ENCODE measurements at places on chromosomes 6 and 20. TPM values are rescaled to one million over a fixed set of nuclear protein-coding genes. Genes with fewer than 3 reads are reported as not detected.

DNA sequence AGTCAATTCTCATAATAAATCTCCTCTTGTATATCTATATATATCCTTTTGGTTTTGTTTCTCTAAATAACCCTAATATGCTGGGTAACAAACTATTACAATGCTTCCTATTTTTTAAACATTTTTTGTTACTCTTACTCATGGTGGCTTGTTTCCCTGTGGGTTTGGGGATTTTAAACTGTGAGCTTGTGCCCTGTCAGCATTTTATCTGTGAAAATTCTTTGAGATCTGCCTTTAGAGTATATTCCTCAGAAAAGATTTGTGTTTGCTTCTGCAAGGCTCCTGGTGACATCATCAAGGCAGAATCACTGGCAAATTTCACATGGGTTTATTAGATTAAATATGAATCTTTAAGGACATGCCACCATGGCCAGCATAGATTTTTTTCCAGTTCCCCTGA, 273.6 kb downstream of the LRFN2 start:
- no peak for DNase-seq
- H3K36me3 ChIP-seq = no peaks in the 10 kb centered on the region
- H3K27me3 ChIP-seq = peaks cover 29% of the 10 kb centered on the region

GRCh38 chr6:127486934-127487333, 27.7 kb upstream of the KIAA0408 start:
- H3K36me3 ChIP-seq = no peaks in the 10 kb centered on the region
- no peaks in the 10 kb centered on the region for H3K27me3 ChIP-seq
- H3K27ac ChIP-seq = no peak overlapping the region

DNA sequence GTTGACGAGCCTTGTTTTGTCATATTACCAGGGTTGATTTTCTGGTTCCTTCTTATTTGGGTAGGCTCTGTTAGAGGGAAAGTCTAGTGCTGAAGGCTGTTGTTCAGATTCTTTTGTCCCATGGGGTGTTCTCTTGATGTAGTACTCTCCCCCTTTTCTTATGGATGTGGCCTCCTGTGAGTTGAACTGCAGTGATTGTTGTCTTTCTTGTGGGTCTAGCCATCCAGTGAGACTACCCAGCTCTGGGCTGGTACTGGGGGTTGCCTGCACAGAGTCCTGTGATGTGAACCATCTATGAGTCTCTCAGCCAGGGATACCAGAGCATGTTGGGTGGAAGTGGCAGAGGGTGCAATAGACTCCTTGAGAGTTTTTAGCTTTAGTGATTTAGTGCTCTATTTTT, 680.6 kb downstream of the RFPL4B start:
- H3K36me3 ChIP-seq = no peaks in the 10 kb centered on the region
- H3K4me1 ChIP-seq = no peaks in the 10 kb centered on the region
- DNase-seq = no peak
- no peak overlapping the region for H3K4me3 ChIP-seq

GRCh38 chr6:26299286-26300042, 65.5 kb upstream of the BTN3A2 start:
- H3K4me1 ChIP-seq = peaks cover 32% of the 10 kb centered on the region
- H3K4me3 ChIP-seq = no peak overlapping the region
- no peaks in the 10 kb centered on the region for H3K27me3 ChIP-seq

- peak; percentile 47 for DNase-seq
- H3K36me3 ChIP-seq = no peaks in the 10 kb centered on the region
- H3K4me3 ChIP-seq = no peak overlapping the region
- no peaks in the 10 kb centered on the region for H3K4me1 ChIP-seq
- H3K27me3 ChIP-seq = no peaks in the 10 kb centered on the region
- no peak overlapping the region for H3K27ac ChIP-seq
Measured at GRCh38 chr6:120378582-120379220, 955.6 kb downstream of the TBC1D32 start.

DNA sequence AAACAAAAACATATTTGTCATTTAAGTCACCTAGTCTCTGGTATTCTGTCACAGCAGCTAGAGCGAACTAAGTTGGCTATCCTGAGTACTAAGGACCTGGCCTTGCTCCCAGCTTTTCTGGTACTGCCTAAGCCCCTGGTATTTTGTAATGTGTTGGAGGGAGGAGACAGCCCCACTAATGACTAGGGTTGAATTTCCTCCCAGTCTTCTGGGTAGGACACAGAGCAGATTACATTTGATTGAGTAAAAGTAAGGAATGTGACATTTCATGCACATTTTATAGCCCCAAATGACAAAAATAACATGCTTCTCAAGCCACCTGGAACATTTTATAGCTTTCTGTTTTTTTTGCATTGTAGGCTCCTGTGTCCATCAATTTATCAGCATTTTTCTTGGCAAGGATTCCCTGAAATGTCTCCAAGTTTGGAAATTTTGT, 47.9 kb upstream of the DDR1 start:
- no peaks in the 10 kb centered on the region for H3K27me3 ChIP-seq
- DNase-seq = no peak
- no peak overlapping the region for H3K4me3 ChIP-seq
- H3K27ac ChIP-seq = no peak overlapping the region
- peaks cover 28% of the 10 kb centered on the region for H3K4me1 ChIP-seq

- no peaks in the 10 kb centered on the region for H3K36me3 ChIP-seq
- H3K27ac ChIP-seq = no peak overlapping the region
- no peak overlapping the region for H3K4me3 ChIP-seq
- H3K27me3 ChIP-seq = no peaks in the 10 kb centered on the region
Measured at GRCh38 chr6:32847004-32847403, 3.2 kb upstream of the PSMB8 start.

- H3K4me1 ChIP-seq = peaks cover 6% of the 10 kb centered on the region
- no peaks in the 10 kb centered on the region for H3K27me3 ChIP-seq
- H3K27ac ChIP-seq = no peak overlapping the region
- H3K36me3 ChIP-seq = no peaks in the 10 kb centered on the region
- DNase-seq = no peak
Measured at GRCh38 chr6:11712760-11713159, 65.8 kb downstream of the ADTRP start.

GRCh38 chr6:111766201-111766857, 106.9 kb downstream of the FYN start:
- no peaks in the 10 kb centered on the region for H3K27me3 ChIP-seq
- DNase-seq = no peak
- H3K27ac ChIP-seq = no peak overlapping the region
- H3K36me3 ChIP-seq = no peaks in the 10 kb centered on the region
- no peaks in the 10 kb centered on the region for H3K4me1 ChIP-seq

GRCh38 chr6:144232832-144233230, 52.3 kb upstream of the UTRN start:
- H3K27ac ChIP-seq = no peak overlapping the region
- no peaks in the 10 kb centered on the region for H3K4me1 ChIP-seq
- H3K4me3 ChIP-seq = no peak overlapping the region
- no peaks in the 10 kb centered on the region for H3K27me3 ChIP-seq
- H3K36me3 ChIP-seq = no peaks in the 10 kb centered on the region

DNA sequence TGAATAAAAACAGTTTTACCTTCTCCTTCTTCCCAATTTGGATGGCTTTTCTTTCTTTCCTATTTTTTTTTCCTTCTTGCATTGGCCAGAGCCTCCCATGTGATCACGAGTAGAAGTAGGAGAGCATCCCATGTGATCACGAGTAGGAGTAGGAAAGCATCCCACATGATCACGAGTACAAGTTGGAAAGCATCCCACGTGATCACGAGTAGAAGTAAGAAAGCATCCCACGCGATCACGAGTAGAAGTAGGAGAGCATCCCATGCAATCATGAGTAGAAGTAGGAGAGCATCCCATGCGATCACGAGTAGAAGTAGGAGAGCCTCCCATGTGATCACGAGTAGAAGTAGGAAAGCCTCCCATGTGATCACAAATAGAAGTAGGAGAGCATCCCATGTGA, 218.6 kb downstream of the DLL1 start:
- H3K27me3 ChIP-seq = peaks cover 78% of the 10 kb centered on the region
- no peak for DNase-seq
- H3K4me3 ChIP-seq = no peak overlapping the region
- no peaks in the 10 kb centered on the region for H3K36me3 ChIP-seq
- no peaks in the 10 kb centered on the region for H3K4me1 ChIP-seq

DNA sequence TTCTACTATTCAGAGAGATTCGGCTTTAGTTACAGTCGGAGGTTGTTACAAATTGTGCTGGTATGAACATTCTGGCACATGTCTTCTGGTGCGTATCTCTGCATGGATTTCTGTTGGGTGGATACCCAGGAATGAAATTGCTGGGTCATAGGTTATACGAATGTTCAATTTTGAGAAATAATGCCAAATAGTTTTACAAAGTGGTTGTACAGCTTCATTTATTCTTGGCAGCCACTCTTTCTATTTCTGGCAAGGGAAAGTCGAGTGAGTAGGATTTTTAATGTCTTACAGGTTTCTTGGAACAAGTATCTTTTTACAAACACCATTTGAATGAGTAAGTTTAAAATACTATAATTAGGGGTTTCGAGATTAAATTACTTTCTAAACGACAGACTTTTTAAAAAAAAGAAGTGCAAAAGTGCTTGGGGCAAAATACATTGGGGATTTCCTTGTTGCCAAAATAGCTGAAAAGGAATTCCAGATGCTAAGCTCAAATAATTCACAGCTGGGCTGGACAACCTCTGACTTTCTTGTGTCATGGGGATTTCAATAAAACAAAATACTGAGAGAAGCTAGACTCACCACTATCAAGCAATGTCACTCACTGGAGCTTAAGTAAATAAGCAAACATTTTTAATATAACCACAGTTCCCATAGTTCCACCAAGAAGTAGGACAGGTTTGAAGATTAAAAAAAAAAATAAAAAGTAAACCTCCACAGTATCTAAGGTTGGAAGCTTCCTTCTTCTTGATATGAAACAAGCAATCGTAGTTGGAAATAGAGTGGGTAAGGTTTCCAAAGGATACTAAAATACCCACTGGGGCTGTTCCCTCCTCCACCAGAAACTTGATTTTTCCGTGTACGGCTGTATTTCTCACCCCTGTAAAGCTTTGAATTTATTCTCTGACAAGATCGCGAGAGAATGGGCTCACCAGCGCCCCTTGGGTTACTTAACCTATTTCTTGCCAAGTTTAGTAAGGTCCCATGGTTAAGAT, 21.6 kb upstream of the GFOD1 start:
- peaks cover 20% of the 10 kb centered on the region for H3K4me1 ChIP-seq
- no peak overlapping the region for H3K4me3 ChIP-seq
- peak overlapping the region; percentile 47 for H3K27ac ChIP-seq
- H3K36me3 ChIP-seq = no peaks in the 10 kb centered on the region
- H3K27me3 ChIP-seq = no peaks in the 10 kb centered on the region

DNA sequence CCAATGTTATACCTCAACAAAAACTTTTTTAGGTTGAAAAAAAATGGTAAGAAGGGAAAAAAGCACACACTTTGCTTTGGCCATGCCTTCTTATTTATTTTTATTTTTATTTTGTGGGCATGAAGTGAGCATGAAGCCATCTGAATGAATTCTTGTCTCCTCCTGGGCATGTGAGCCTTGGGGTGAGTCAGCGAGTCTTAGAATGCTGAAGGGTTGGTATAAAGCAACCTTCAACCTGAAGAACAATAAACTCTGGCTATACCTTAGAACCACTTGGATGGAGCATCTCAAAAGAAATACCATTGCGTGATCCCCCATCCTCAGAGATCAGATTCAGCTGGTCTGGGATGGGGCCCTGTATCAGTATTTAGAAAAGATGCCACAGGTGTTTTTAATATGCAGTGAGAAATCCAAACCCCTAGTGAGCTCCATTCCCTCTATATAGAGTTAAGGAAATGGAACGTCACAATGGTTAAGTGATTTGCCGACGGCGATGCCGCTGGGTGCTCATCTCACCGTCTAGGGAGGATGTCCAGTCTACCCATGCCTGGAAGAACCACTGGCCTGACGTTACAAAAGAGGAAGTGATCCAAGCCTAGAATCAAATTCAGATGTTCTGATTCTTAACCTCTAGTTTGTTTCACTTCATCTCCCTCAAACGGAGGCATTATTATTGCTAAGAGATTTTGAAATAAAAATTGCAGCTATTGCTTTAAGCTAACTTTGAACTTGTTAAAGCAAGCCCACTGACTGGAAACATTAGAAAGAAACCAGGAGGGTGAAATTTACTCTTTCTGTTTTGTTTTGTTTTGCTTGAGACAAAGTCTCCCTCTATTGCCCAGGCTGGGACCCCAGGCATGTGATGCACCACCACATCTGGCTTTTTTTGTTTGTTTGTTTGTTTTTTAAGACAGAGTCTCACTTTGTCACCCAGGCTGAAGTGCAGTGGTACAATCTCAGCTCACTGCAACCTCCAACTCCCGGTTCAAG, 67.1 kb downstream of the EDN1 start:
- H3K27ac ChIP-seq = no peak overlapping the region
- DNase-seq = no peak
- H3K4me1 ChIP-seq = no peaks in the 10 kb centered on the region
- no peaks in the 10 kb centered on the region for H3K27me3 ChIP-seq

DNA sequence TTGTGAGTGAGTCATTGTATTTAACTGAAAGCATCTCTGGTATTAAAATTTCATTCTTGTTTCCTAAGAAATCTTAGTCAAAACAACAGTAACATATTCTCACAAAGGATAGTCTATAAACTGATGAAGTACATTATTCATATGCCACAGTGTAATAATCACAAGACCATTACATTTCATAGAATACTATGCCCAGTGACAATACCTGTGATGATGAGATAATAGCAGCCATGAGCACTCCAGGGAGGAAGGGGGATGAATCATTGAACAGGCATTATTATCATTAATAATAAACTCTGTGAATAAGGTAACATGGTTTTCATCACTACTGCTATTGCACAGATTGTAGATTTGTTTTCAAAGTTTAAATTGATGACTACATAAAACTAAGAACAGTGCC, 667.9 kb downstream of the EPM2A start:
- no peak for DNase-seq
- H3K27ac ChIP-seq = no peak overlapping the region
- no peaks in the 10 kb centered on the region for H3K27me3 ChIP-seq
- no peak overlapping the region for H3K4me3 ChIP-seq

DNA sequence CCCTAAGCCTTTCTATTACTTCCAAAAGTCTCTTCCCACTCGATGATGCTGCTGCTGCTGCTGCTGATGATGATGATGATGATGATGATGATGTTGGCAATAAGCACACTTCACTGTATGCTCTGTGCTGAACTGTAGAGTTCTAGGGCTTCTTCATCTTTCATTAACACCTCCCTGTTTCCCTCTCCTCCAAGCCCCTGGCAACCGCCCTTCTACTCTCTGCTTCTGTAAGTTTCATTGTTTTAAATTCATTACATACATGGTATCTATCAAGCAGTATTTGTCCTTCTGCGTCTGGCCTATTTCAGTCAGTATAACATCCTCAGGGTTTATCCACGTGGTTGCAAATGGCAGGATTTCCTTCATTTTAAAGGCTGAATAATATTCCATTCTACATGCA, 100.2 kb downstream of the THBS2 start:
- H3K27me3 ChIP-seq = peaks cover 49% of the 10 kb centered on the region
- no peak for DNase-seq
- H3K4me1 ChIP-seq = no peaks in the 10 kb centered on the region
- no peak overlapping the region for H3K4me3 ChIP-seq

- no peaks in the 10 kb centered on the region for H3K4me1 ChIP-seq
- DNase-seq = no peak
- peaks cover 23% of the 10 kb centered on the region for H3K27me3 ChIP-seq
Measured at GRCh38 chr6:162474722-162475121, 252.8 kb downstream of the PRKN start.

TFAP2B gene
- total RNA-seq = not detected

GUCA1A gene
- total RNA-seq = not detected

CBFA2T2 gene
- total RNA-seq = 20.0 TPM

BCKDHB gene
- 29.7 TPM for total RNA-seq

NRSN1 gene
- not detected for total RNA-seq

PAK5 gene
- total RNA-seq = not detected

DAAM2 gene
- total RNA-seq = not detected

ELOVL4 gene
- total RNA-seq = not detected

Data from PC-9 (cell line).